ENCODE measurements at places on chromosomes 11 and 22. TPM values are rescaled to one million over a fixed set of nuclear protein-coding genes. Genes with fewer than 3 reads are reported as not detected.

Gene OSBP2
- 2.0 TPM for total RNA-seq

Gene HOATZ
- total RNA-seq, result not detected

Gene GRAP2
- not detected for total RNA-seq

Gene PRR14L
- total RNA-seq, result 20.6 TPM

Gene VSIG2
- not detected for total RNA-seq

Gene UCP2
- 0.42 TPM for total RNA-seq

Gene SLC25A45
- total RNA-seq, result 0.25 TPM

Gene WNT7B
- 41.8 TPM for total RNA-seq

Gene ACRV1
- total RNA-seq, result not detected

Gene YAP1
- 130 TPM for total RNA-seq

Gene LRRC4C
- total RNA-seq, result not detected

Gene TEX12
- total RNA-seq, result not detected

Gene IFITM5
- not detected for total RNA-seq

Gene PACS1
- total RNA-seq, result 28.1 TPM

Gene TTC36
- total RNA-seq, result not detected

Gene TPBGL
- total RNA-seq, result not detected

Gene RFPL1
- not detected for total RNA-seq

Gene NLRP10
- 3.1 TPM for total RNA-seq

Gene RCOR2
- 1.8 TPM for total RNA-seq

Gene GAS2L1
- 31.8 TPM for total RNA-seq

Gene PDGFB
- total RNA-seq, result 12.8 TPM

Gene SCN3B
- total RNA-seq, result 0.04 TPM

Gene FAM168A
- total RNA-seq, result 14.6 TPM

Gene ESRRA
- total RNA-seq, result 50.9 TPM

Gene C11orf91
- 0.41 TPM for total RNA-seq

Gene OR52K1
- not detected for total RNA-seq

Gene ALX4
- not detected for total RNA-seq

Gene LIN7C
- 42.6 TPM for total RNA-seq

Gene NECTIN1
- total RNA-seq, result 45.0 TPM

Gene OR8D4
- total RNA-seq, result not detected

Gene C11orf65
- total RNA-seq, result 0.95 TPM

Gene KRTAP5-10
- total RNA-seq, result not detected

Gene DEFB131B
- total RNA-seq, result not detected

Gene CSRP3
- not detected for total RNA-seq

Gene PKDREJ
- not detected for total RNA-seq

Gene OR52I2
- not detected for total RNA-seq

Gene CD3G
- not detected for total RNA-seq

Gene OR2AG2
- total RNA-seq, result 0.03 TPM

Gene PANX2
- total RNA-seq, result 1.0 TPM

Gene RAPSN
- total RNA-seq, result 0.14 TPM

Gene FGF3
- total RNA-seq, result not detected

Gene CYB5R2
- total RNA-seq, result 46.3 TPM

Gene MOGAT2
- not detected for total RNA-seq

Gene ENTHD1
- not detected for total RNA-seq

Gene SPINDOC
- 20.6 TPM for total RNA-seq
